IMR-90 (cell line): ENCODE measurements at places on chromosomes 7 and 10.
A peak's percentile ranks its signal among the peaks of the same experiment; 100 is the strongest.

DNA sequence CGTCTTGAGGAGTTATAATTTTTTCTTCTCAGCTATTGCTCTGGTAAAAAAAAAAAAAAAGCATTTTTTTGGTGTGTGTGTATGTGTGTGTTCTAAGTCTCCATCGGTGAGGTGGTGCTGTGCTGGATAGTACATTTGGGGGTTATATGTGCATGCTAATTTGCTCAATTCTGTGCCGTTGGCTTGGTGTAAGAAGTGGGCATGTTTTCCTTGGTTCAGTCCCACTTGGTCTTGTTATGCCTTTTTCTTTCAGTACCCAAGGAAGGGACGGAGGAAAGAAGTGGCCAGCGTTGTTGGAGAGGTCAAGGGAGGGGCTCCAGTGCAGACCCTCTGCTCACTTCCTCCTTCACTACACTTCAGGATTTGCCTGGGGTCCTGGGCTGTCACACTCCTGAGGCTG, 20.4 kb downstream of the LRMDA start:
- no peak for DNase-seq

GRCh38 chr7:151541709-151542499, 22.2 kb upstream of the RHEB start:
- DNase-seq: no peak

DNA sequence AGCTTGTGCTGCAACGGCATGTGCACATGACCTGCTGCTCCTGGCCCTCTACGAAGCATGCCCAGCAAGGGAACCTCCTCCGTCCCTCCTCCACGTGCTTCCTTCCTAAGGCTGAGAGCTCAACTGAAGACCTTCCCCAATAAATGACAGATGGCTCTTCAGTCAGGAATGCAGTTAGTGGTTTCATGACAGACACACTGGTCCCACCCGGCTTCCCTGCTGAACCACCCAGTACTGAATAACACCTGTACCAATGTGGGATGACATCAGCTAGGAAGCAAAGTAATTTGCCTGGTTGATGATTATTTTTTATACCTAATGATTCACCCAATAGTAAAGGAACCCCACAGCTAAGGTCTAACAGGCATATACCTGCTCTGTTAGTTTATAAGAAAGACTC, 69.1 kb downstream of the SCRN1 start:
- DNase-seq: no peak

- DNase-seq: peak; percentile 100
Observed at GRCh38 chr7:25854608-25855497, 297.1 kb upstream of the NFE2L3 start.

DNA sequence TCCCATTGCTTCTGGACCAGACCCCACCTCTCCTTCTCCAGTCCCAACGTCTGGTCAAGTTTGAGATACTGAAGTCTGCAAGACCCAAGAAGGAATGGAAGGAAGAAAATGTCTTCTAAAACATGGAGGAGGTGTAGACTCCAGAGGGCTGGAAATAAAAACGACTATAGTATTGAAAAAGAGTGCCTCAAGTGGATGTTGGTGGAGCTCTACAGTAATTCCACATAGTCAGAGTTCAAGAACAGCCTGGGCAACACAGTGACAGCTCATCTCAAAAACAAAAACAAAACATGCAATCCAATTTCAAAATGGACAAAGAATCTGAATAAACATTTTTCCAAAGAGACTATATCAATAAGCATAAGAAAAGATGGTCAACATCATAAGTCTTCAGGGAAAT, 2.3 kb upstream of the PCGF6 start:
- no peak for DNase-seq

DNA sequence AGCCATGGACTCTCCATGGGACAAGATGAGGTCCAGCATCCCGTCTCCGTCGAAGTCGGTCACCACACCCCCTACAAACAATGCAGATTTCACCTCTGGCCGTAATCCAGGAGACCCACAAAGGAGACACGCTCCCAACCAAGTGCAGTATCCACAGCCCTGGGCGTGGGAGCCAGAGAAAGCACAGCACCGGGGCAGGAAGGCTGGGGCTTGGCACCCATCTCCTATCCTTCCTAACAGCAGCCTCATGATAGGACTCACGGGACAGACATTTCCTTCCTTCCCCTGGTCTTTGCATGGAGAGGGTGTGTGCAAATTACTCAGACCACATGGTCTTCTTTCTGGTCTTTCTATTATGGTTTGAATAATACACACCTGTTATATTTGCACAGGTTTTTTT, 46.3 kb downstream of the GOLGA7B start:
- DNase-seq: no peak

DNA sequence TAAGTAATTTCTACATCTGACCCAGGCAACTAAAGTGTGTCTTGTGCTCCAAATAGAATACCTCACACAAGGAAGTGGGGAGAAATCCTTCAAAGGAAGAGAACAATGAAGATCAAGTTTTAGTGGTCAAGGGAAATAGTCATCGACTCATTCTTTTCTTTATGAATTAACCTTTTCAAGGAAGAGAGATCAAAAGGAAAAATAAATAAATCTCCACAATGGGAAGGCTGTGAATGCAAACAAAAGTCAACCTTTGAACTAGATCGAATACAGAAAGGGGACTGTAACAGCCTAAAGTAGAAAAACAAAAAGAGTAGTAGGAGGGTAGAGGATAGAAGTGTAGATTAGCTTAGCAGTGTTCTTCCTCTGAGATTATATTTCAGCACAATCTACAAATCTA, 274.6 kb upstream of the COBL start:
- DNase-seq: no peak

DNA sequence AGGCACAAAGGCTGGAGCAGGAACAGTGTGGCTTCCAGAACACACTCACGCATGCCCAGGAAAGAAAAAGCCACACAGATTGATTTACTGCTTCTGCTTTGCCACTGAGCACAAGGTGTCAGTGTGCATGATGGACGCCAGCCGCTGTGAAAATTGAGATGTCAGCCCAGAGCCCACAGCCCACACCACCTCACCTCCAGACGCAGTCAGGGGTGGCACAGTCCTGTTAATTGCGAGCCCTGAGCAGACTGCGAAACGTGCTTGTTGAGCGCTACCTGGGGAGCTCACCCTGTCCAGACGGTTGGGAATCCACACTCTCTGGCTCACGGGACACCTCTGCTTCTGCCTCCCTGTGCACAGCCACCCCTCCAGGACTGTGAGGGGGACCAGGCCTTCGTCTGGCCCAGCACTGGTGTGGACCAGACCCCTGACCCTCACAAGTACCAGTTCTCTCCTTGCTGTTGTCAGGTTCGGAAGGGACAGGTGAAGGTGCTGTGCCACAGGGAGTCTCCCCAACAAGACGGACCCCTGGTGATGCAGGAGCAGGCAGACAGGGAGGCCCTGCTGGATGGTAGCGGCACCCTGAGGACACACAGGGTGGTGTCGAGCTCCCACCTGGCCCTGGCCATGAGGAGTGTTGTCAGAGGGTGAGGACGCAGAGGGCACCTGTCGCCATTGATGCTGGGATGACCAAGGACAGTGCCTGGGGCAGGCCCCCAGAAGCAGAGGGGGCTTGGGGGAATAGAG, 15.3 kb downstream of the RASGEF1A start:
- DNase-seq: no peak

GRCh38 chr10:74624501-74624900, 201.9 kb upstream of the KAT6B start:
- DNase-seq: no peak

- DNase-seq: peak; percentile 59
Observed at GRCh38 chr7:82234457-82235049, 209.0 kb downstream of the CACNA2D1 start.

GRCh38 chr10:78437407-78437768, 403.7 kb downstream of the RPS24 start:
- no peak for DNase-seq

DNA sequence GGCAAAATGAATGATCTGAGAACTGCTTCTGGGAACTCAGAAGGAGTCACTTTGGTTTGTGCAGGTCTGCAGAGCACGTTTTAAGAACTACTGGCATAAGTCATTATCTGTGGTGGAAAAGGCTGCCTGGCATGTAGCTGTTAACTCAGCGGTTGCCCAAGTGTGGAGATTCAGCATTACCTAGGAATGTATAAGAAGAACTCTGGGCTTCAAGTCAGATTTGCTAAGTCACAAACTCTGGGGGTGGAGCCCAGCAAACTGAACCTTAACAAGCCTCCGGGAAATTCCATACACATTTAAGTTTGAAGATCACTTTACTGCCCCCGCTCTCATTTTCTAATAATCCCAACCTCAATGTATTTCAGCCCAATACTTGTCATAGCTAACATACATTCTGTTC, 31.1 kb downstream of the PLXDC2 start:
- DNase-seq: peak; percentile 59

GRCh38 chr10:104322416-104322782, 15.9 kb downstream of the ITPRIP start:
- DNase-seq: no peak

GRCh38 chr7:83677180-83677866, 28.4 kb upstream of the SEMA3E start:
- DNase-seq: peak; percentile 94

GRCh38 chr10:122062831-122063674, 74.1 kb downstream of the TACC2 start:
- peak; percentile 83 for DNase-seq

GRCh38 chr10:59991661-59992060, 85.3 kb upstream of the CCDC6 start:
- DNase-seq: no peak

GRCh38 chr10:26380815-26381214, 57.3 kb upstream of the APBB1IP start:
- DNase-seq: no peak

GRCh38 chr7:18425838-18426445, 69.6 kb upstream of the HDAC9 start:
- no peak for DNase-seq

DNA sequence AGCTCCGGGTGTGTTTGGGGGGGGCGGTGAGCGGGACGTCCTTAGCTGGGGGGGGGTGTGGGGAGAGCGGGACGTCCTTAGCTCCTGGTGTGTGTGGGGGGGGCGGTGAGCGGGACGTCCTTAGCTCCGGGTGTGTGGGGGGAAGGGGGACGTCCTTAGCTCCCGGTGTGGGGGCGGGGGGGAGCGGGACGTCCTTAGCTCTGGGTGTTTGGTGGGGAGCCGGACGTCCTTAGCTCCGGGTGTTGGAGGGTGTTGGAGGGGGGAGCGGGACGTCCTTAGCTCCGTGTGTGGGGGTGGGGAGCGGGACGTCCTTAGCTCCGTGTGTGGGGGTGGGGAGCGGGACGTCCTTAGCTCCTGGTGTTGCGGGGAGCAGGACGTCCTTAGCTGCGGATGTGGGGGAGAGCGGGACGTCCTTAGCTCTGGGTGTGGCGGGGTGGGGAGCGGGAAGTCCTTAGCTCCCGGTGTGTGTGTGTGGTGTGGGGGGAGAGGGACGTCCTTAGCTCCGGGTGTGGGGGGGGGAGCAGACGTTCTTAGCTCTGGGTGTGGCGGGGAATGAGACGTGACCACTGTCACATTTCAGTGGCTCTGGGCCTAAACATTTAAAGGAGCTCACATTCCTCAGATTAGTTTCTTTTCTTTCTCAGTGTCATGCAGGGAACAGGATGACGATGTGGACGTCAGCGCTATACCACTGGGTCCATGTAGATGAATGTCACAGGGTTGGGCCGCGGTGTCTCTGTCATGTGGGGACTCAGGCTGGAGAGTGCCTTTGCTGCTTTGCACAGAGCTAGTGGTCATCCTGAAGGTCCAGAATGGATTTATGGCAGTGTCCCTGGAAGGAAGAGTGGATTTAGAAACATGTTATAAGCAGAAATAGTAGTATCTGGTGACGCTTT, 7.5 kb downstream of the DYNC2I1 start:
- peak; percentile 60 for DNase-seq

GRCh38 chr10:133528845-133529575, 1.8 kb downstream of the CYP2E1 start:
- peak; percentile 6 for DNase-seq

DNA sequence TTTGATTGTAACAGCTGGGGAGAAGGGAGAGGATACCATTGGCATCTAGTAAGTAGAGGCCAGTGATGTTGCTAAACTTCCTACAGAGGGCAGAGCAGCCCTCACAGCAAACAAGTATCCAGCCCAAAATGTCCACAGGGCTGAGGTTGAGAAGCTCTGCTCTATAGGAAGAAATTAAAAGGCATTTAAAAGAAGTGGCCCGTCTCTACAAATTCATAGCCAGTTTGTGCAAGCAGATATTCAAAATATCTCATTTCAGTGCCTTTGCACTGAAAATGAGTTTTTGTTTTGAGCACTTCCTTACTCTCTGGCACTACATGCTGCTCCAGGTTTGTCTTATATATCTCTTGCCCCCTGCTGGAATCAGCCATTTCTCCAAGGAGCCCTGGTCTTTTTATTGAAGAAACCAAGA, 330.0 kb downstream of the BBS9 start:
- peak; percentile 66 for DNase-seq

DNA sequence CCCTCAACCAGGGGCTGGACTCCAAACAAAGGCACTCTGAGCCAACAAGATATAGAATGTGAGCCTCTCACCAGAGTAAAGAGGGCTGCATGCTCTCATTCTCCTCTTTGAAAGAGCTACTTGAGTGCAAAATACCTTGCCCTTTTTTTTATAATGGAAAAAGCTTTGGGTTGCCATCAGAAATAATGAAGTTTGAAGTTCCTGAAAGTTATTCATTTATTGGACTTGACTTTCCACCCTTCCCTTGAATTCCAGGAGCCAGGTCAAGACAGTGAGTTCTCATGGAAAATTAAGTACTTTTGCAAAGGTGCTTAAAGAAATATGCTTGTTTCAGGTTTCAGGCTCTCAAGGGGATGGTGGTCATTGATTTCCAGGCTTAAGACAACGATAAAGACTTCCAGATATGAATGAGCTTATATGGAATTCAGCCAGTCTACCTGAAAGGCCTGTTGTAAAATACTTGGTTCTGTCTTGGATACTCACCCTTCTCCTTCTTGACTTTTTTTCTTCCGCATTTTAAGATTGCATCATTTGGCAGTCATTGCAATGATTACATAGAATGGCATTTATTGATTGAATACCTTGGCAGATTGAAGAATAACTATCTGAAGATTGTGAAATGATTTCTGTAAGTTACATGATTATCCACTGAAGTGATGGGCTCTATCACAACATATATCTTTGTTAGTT, 696.4 kb downstream of the INHBA start:
- peak; percentile 44 for DNase-seq
